ENCODE measurements at places on chromosomes 3 and 15. TPM values are rescaled to one million over a fixed set of nuclear protein-coding genes. Genes with fewer than 3 reads are reported as not detected.

DNA sequence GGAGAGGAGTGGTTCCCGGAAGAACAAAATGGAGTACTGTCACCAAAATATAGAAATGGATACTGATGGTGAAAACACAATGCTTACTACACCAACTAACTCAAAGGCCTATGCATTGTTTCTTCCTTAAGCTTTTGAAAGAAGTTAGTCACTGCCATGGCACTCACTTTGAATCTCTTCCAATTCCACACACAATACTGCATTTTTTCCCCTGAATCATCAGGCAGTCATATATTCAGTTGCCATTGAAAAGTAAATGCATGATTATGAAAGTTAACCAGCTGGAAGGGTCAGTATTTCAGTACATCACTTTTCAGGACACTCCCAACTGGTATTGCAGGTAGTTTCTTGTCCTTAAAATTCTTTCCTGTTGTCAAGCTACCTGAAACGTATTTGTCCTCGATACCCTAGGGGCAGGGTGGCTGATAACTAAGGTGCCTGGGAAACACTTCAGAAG, 9.0 kb upstream of the LRRFIP2 start:
- no peak overlapping the region for H3K27ac ChIP-seq
- no peak for DNase-seq
- H3K4me1 ChIP-seq = no peaks in the 10 kb centered on the region
- no peaks in the 10 kb centered on the region for H3K27me3 ChIP-seq
- H3K4me3 ChIP-seq = no peak overlapping the region

The CYFIP1 gene
- 80.0 TPM for total RNA-seq

DNA sequence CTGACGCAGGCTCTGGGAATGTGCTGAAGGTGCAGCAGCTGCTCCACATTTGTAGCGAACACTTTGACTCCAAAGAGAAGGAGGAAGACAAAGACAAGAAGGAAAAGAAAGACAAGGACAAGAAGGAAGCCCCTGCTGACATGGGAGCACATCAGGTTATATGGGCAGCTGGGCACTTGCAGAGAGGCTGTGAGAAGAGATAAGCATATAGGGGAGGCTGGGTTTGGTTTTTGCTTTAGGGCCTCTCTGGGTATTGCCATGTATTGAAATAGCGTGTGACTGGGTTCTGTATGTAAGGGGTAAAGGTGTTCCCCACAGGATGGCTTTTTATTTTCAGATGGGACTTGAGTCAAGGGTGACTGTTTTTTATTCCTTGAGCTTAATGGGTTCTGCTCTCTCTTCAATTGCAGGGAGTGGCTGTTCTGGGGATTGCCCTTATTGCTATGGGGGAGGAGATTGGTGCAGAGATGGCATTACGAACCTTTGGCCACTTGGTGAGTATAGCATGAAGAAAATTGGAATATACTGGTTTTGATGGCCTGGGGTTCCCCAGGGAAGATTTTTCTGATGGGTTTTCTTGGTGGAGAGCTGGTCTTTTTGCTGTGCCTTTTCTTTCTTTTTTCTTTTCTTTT, 7.4 kb downstream of the PSMD2 start:
- DNase-seq = no peak
- no peaks in the 10 kb centered on the region for H3K27me3 ChIP-seq
- H3K36me3 ChIP-seq = peaks cover 81% of the 10 kb centered on the region
- no peaks in the 10 kb centered on the region for H3K4me1 ChIP-seq

The C3orf85 gene
- not detected for total RNA-seq

The FRMD4B gene
- total RNA-seq = 4.0 TPM

The CPN2 gene
- total RNA-seq = 0.09 TPM

- no peak overlapping the region for H3K4me3 ChIP-seq
- no peak for DNase-seq
- H3K27ac ChIP-seq = no peak overlapping the region
- no peaks in the 10 kb centered on the region for H3K36me3 ChIP-seq
- no peaks in the 10 kb centered on the region for H3K27me3 ChIP-seq
- H3K4me1 ChIP-seq = peaks cover under 1% of the 10 kb centered on the region
Observed at GRCh38 chr3:117616227-117616626, 906.6 kb downstream of the TUSC7 start.

- H3K27me3 ChIP-seq = peaks cover 9% of the 10 kb centered on the region
- no peak overlapping the region for H3K4me3 ChIP-seq
- peaks cover 16% of the 10 kb centered on the region for H3K4me1 ChIP-seq
- H3K27ac ChIP-seq = no peak overlapping the region
- H3K36me3 ChIP-seq = peaks cover 11% of the 10 kb centered on the region
- DNase-seq = peak; percentile 72
Observed at GRCh38 chr15:98442379-98442833, 205.9 kb upstream of the IGF1R start.

DNA sequence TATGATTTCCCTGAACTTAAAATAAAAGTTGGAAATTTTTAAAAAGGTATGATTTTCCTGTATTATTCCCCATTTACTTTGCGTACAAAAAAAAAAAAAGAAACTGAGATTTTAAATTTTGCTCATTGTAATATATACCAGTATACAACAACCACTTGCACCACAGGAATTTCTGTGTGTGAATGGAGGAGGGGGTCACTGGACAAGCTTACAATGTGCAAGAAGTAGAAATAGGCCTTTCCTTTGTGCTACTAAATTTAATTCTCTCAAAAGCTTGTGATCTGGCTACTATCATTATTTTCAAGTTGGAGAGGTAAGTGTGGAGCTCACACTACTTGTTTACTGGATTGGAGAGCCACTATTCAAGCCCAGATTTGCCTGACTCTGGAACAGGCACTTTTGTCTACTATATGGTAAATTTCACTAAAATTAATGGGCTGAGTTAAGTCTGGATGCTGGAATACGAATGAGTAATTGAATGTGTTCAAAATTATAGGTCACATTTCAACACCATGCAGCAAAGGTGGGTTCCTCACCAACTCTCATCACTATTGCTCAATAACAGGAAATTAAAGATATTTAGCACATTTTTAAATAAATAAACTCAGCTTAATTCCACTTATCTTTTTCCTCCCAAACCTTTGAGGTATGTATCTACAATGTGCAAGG, 148.0 kb upstream of the MBNL1 start:
- H3K36me3 ChIP-seq = no peaks in the 10 kb centered on the region
- no peaks in the 10 kb centered on the region for H3K27me3 ChIP-seq
- H3K27ac ChIP-seq = no peak overlapping the region
- no peaks in the 10 kb centered on the region for H3K4me1 ChIP-seq
- DNase-seq = no peak

DNA sequence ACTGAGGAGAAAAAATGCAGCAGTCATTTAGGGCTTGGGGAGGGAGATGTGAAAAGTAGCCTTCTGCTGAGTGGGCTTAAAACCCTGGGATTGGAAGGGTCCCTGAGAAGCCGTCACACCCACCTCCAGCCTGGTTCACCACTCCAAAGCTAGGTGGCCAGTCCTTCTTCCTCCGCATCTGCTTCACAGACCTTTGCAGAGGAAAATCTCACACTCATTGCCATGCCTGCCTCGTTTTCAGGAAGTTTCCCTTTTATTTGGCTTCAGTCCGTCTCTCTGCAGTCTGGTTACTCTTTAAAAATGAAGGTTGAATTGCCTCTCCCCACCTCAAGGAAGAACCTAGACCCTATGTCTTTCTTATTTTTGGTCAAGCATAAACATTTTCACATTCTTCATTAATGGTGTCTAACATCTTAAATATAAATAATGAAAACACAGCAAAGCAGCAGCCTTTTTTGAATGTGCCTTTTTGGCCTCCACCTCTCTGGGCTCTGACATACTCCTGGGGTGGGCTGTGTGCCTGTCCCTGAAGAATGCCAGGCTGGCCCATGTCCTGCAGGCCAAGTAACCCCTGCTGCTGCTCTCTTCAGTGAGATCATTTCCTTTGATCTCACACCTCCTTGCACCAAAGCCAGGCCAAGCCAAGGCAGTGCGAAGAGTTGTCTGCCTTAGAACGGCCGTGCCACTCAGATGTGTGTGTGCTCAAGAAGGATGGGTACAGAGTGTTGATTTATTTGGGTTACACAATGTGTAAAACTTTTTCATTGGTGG, 11.0 kb downstream of the MRAS start:
- H3K4me3 ChIP-seq = no peak overlapping the region
- peaks cover 7% of the 10 kb centered on the region for H3K4me1 ChIP-seq
- H3K27me3 ChIP-seq = no peaks in the 10 kb centered on the region
- peak overlapping the region; percentile 24 for H3K27ac ChIP-seq
- H3K36me3 ChIP-seq = no peaks in the 10 kb centered on the region
- DNase-seq = no peak

The CLDN16 gene
- not detected for total RNA-seq

DNA sequence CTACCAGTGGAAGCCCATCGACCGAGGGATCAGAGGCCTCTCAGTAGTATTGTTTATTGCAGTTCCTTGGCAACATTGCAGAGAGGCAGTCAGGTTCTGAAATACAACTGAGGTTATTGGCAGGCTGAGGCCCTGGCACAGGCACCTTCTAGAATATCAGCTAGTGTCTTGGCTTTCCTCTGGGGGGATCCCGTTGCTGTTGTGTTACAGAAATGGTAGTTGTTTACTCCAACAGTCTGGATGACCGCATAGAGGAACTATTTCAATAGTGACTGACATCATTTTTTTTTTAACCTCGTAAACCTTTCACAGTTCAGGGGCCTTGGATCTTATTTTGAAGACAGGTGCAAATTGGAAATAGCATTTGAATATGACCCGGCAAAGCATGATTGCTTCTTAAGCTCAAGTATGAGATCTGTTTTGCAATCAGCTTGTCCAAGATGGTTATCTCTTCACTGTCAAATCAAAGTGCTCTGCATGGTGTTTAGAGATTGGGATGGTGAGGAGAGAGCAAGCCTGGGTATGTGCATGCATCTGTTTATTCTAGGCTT, 63.9 kb downstream of the PGPEP1L start:
- H3K27me3 ChIP-seq = no peaks in the 10 kb centered on the region
- H3K27ac ChIP-seq = peak overlapping the region; percentile 6
- no peak overlapping the region for H3K4me3 ChIP-seq
- no peak for DNase-seq
- H3K4me1 ChIP-seq = no peaks in the 10 kb centered on the region

DNA sequence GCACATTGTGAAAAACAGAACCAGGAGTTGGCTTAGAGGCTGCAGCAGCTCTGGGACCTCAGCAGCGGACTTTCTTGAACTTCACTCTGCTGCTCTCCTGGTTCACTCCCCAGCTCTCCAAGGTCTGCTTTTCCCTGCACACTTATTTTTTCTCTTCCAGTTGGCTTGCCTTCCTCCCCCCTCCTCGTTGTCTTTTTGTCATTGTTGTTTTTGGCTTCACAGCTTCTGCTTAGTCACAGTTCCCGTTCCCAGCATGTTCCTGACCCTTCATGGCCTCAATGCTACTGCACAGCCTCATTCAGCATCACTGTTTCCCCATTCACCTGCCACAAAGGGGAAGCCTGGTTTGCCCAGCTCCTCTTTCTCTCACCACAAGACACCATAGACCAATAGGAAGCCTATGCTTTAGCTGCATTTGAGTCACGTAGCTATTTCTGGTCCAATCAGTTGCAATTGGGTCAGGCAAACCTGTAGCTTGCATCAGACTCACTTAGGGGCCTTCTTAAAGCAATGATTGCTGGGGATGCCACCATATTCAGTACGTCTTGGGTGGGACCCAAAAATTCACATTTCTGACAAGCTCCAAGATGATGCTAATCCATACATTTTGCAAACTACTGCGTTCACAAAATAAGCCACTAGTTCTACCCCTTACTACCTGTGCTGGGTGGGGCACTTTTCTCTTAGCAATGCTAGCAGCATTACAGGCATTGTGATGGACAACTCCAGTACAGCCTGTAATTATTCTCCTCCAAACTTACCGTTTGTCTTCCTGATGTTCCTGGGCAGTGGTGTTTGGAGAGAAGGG, 7.8 kb upstream of the SUMF1 start:
- peaks cover 4% of the 10 kb centered on the region for H3K4me1 ChIP-seq
- H3K4me3 ChIP-seq = no peak overlapping the region
- no peak overlapping the region for H3K27ac ChIP-seq

- no peak overlapping the region for H3K27ac ChIP-seq
- H3K36me3 ChIP-seq = no peaks in the 10 kb centered on the region
- H3K4me3 ChIP-seq = no peak overlapping the region
- peaks cover 57% of the 10 kb centered on the region for H3K27me3 ChIP-seq
- peaks cover 13% of the 10 kb centered on the region for H3K4me1 ChIP-seq
Observed at GRCh38 chr15:49715701-49716100, 94.9 kb downstream of the DTWD1 start.

DNA sequence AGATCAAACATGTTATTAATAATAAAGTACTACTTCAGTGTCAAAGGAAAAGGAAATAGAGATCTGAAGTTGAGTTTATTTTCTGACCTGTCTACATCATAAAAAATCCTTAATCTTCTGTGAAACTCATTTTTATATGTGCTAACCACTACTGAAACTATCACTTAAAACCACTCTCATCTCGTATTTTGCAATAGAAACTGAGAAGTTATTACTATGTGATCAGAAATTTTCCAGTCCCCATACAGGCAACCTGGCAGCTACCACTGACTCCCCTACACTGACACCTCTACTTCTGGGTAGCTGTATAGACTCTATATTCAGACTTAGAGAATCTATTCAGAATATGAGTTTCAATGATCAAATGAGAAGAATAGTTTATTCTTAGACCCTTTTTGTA, 8.3 kb downstream of the HDGFL3 start:
- peaks cover 50% of the 10 kb centered on the region for H3K4me1 ChIP-seq
- no peak for DNase-seq
- no peak overlapping the region for H3K4me3 ChIP-seq
- no peak overlapping the region for H3K27ac ChIP-seq
- H3K36me3 ChIP-seq = no peaks in the 10 kb centered on the region

The STAB1 gene
- total RNA-seq = 2.6 TPM

The ADAMTS17 gene
- total RNA-seq = 1.8 TPM

- H3K27ac ChIP-seq = no peak overlapping the region
- H3K27me3 ChIP-seq = no peaks in the 10 kb centered on the region
- DNase-seq = no peak
- H3K36me3 ChIP-seq = no peaks in the 10 kb centered on the region
Observed at GRCh38 chr3:15276028-15276724, 56.2 kb downstream of the SH3BP5 start.

DNA sequence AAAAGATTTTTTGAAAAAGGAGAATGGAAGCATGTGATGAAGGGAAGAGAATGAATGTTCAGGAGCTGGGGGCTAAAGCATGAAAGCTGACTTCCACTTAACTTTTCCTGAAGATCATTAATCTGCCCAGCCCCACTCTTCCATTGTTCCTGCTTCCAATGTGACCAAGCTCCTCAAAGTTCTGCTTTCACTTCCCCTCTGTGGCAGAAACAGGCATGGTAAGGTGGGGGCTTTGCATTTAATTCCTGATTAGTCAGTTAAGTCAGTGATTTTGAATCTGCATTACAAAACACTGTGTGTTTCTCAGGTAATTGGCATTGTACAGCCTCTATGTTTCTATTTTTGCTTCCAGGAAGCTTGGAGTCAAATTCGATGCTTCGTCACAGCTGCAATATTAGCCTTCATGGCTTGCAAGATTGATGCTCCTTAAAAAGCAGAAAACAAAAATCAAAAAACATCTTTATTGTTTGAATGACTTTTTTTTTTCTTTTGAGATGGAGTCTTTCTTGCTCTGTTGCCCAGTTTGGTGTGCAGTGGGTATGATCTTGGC, 7.3 kb upstream of the TM6SF1 start:
- peaks cover 7% of the 10 kb centered on the region for H3K4me1 ChIP-seq
- peaks cover 21% of the 10 kb centered on the region for H3K27me3 ChIP-seq
- no peaks in the 10 kb centered on the region for H3K36me3 ChIP-seq
- no peak for DNase-seq
- H3K27ac ChIP-seq = no peak overlapping the region

The RTP1 gene
- 5.6 TPM for total RNA-seq
